ENCODE measurements at places on chromosomes 11 and 22.

DNA sequence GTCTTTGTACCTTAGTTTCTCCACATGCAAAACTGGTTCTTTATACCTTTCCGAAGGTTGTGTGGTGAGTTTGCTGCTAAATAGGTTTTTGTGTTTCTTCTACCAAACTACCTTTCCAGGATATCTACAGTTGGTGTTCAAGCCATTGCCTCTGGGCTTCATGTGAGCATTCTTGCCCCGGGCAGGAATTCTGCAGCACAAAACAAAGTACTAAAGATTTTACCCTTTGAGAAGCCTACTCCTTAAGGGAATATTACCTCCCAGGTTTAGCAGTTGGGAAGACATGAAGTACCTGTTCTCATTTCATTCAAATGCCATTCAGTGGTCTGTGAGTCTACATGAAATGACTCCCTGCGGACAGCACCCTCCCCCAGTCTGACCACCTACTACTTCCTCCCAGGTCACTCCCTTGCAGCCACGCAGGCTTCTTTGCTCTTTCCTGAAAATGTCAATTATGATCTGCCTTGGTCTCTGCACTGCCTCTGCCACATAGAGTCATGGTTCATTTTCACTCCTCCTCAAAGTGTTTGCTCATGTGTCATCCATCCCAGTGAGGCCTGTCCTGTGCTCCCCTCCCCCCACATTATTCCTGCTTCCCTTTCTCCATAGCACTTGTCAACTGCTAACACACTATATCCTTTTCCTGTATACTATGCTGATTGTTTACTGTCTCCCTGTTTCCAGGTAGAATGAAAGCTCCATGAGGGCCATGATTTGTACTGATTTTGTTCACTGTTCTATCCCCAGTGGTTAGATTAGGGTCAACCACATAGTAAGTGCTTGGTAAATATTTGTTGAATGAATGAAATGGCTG, 36.9 kb downstream of the PACS1 start:
- DNase-seq: no peak

- DNase-seq: no peak
Observed at GRCh38 chr11:19389787-19390303, 149.1 kb upstream of the E2F8 start.

DNA sequence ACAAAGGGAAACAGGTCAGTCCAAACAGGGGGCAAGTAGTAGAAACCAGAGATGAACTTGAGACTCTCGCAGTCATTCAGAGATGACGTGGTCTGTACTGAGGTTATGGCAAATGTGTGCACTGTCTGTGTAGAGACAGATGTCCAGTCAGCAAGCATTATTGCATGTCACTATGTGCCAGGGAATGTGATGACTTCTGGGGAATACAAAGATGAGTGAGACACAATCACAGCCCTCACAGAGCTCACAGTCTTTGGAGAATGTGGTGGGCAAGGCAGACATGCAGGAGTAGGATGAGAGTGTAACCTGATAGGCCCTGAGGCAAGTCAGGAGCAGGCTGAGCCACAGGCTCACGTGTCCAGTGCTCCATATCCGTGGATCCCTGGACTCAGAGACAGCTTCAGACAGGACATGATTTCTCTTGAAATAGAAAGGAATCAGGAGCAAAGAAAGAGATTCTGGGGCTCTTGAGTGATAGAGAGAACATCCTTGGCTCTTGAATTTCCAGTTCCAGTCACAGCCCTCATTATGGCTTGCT, 550.7 kb downstream of the ETS1 start:
- DNase-seq: no peak

DNA sequence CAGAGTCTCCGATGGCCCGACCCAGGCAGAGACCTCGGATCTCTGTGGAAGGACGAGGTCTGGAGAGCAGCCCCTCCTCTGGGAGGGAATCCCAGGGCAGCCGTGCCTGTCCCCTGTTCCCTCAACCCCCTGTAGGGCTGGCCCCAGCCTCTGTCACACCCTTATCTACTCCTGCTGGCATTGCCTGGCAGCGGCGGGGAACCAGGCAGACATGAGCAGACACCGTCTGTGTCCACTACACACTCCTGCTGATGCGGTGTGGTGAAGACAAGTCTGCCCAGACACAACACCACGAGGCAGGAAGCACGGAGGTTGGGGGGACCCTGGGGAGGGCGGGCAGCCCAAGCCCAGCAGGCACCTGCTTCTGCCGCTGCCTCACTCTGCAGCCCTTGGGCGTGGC, 52.5 kb upstream of the A4GALT start:
- no peak for DNase-seq

GRCh38 chr11:62421996-62422395, 3.2 kb downstream of the SCGB1A1 start:
- no peak for DNase-seq

DNA sequence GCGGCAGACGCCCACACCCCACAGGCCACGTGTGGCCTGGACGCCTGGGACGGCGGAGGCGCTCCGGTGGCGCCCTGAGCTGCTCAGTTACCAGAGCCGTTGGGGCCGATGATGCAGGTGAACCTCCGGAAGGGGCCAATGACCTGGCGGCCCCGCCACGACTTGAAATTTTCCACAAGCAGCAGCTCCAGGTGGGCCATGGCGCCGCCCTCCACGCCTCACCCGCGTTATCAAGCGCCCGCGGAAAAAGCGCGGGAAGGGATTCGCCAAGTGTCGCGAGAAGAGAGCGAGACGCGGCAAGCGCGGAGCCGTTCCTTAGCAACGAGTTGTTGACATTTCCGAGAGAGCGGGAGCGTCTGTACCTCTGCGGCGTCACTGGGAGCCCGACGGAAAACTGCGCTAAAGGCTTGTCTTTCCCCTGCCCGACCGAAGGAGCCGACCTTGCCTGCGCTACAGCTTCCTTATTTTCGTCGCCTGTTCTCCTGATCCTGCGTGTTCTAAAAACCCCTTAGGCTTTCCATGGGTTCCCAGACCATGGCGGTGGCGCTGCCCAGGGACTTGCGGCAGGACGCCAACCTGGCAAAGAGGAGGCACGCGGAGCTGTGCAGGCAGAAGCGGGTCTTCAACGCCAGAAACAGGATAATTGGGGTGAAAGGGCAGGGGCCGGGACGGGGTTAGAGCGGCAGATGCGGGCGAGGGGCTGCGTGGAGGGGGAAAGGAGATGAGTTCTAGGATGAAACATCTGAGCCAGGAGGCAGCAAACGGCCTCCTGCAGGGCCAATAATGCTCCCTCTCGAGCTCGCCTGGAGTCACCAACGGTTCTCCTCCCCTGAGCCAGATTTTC, at the start of the genes RIBC2 and SMC1B:
Gene RIBC2 (plus strand): TSS at position 326 of the 844 bp plus-strand sequence. CDS start 194 bp downstream, at position 520.
Gene SMC1B (minus strand): TSS at position 232 of the 844 bp plus-strand sequence. CDS start 32 bp downstream, at position 200.
- peak; percentile 28 for DNase-seq

GRCh38 chr11:95345651-95346050, 114.6 kb upstream of the SESN3 start:
- no peak for DNase-seq

- DNase-seq: no peak
Observed at GRCh38 chr11:91947215-91947820, 277.3 kb upstream of the FAT3 start.

GRCh38 chr22:47197773-47198500, 435.5 kb downstream of the TBC1D22A start:
- no peak for DNase-seq

DNA sequence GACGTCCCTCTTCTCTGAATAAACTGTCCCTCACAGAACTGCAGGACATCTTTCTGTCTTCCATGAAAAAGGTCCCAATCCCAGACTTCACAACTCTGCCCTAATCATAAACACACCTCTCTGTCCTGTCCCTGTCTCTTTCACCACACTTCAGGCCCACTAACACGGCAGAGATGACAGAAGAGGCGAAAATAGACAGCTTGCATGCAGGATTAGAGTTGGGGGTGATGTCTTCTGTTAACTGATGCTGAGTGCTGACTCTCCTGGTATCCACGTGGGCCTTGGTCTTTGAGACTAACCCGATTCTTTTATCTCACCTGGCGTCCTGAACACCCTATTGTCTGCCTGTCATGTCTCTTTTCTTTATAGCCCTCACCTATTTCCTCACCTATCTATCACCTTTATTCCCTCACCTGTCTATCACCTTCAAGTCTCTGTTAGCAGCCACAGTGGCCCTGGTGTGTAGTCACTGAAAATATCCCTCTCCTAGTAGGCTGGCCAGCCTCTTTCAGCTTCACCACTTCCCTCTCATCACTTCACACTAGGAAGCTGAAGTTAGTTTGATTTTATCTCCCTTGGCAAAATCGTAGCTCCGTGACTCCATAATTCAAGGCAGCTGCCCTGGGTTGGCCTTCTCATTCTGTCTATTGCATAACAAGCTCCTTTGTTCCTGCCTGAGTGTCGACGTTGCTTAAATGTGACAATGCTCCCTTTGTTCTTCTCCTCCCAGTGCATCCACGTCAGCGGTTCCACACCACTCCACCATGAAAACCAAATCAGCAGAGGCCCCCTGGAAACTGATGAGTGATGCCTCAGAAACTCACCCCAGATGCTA, 30.6 kb upstream of the DRD2 start:
- peak; percentile 97 for DNase-seq

- peak; percentile 88 for DNase-seq
Observed at GRCh38 chr11:4393209-4393857, at the start of gene TRIM21. TSS of gene TRIM21 (minus strand) at chr11:4393702. CDS start at chr11:4390409, 3,293 bp downstream.

DNA sequence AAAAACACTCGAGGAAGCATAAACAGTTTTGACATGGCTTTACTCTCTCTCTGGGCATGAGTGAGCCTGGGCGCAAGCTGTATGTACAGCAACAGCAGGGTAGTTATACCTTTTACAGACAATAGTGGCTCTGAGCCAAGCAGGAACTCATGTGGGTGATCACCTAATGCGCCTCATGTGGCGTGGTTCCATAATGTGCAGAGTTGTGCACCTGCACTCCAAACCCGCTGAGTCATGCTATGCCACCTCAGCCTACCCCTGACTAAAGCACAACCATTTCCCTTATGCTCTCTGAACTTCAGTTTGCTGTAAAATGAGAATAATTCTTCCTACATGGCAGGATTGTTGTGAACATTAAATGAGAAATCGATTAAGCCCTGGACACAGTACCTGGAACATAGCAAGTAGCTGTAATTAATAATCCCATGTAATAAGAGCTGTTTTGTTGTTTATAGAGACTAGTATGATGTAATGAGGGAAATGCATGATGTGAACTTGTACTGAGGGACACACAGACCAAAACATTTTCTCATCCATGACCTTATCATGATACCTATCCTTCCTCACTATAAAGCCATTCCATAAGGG, 71.6 kb downstream of the CCDC34 start:
- no peak for DNase-seq

DNA sequence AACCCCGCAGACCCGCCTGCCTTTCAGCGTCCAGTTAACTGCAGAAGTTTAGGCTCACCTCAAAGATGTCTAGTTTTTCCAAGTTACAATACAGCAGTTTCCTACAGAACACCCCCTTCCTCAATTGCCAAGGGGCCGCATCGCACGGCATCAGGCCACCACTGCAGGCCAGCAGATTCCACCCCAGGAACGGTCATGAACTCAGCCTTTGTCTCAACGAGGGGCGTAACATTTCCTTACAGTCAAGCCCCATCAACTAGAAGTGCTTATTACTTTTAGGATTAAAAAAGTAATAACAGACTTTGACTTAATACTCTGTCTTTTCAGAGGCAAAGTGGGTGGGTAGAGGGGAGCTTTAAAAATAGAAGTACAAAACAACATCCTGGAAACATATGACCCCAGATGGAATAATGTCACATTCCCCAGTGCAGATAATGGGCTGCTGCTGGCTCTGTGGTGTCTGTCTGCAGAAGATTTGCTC, 36.3 kb downstream of the PPP2R1B start:
- DNase-seq: peak; percentile 36

GRCh38 chr11:132060567-132060966, 690.2 kb downstream of the NTM start:
- DNase-seq: no peak

DNA sequence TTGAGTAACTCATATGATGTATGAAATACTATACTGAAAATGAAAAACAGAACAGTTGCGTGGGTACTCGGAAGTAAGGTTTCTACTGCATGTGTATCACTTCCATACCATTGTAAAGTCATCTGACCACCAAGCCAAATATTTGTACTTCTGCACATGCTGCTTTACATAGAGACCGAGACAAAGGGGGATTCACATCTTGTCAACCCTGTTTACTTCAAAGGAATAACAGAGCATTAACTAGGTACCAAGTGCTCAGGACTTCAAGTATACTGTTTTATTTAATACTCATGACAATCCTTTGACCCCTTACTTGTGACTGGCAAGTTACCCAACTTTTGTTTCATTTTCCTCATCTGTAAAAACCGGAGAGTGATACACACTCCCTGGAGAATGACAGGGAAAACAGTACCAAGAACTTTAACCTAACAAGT, 9.9 kb downstream of the MAPK1 start:
- DNase-seq: no peak

DNA sequence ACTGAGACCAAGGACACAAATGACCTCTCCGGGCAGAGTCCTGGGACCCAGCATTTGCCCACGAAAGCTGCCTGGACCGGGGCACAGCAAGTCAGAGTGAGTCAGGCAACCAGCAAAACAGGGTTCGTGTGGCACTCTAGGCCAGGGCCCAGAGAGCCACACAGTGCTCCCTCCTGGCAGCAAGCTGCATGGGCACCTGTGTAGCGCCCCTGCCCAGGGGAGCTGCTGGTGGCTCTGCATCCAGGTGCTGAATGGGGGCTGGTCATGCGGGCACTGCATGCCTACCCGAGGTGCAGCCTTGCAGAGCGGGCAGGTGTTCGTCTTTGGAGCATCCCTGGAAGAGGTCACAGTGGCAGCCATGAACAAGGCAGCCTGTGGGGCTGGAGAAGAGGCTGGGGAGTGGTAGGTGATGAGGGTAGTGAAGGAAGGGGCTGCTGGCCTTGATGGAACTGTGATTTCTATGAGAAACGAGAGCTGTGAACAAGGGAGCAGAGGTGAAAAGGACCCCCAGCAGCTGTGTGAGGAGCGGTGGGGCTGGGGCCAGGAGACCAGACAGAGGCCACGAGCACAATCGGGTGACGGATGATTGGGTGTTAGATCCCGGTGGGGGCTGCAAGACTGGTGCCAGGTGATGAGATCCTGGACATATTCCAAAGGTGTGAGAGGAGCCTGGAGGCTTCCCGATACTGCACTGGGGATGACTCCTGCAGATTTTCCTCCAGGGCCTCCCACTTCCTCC, 63.3 kb downstream of the DGCR2 start:
- DNase-seq: no peak

- no peak for DNase-seq
Observed at GRCh38 chr11:98771791-98772190, 249.0 kb upstream of the CNTN5 start.

GRCh38 chr11:31645747-31646146, 136.2 kb downstream of the ELP4 start:
- DNase-seq: peak; percentile 8

DNA sequence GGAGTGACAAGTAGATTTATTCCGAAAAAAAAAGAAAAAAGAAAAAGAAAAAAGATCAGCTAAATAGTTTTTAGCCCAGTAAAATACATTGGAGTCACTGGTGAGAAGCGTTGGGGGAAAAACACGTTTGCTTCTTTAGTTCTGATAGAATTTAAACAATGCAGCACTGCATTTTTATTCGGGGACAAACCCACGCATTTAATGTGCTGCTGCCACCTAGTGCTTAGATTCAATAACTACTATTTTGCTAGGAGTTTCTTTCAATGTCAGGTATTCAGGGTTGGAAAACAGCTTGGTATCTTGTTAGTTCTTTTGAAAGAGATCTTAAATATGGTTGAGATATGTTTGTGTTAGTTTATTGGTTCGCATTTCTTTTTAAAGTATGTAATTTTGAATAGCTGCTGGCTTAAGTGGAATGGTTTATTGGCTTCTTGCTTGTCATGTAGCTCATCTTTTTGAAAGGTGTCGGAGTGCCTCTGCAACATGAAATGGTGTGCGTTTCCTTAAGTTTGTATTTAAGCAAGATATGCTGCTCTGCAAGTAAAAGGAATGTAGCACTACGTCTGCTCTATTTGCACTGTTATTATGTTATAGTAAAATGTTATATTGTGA, 41.9 kb downstream of the SVIP start:
- peak; percentile 90 for DNase-seq
